ENCODE measurements at places on chromosomes 1 and 21. TPM values are rescaled to one million over a fixed set of nuclear protein-coding genes. Genes with fewer than 3 reads are reported as not detected.

- no peaks in the 10 kb centered on the region for H3K27me3 ChIP-seq
- H3K4me3 ChIP-seq, result no peak overlapping the region
- H3K27ac ChIP-seq, result no peak overlapping the region
- H3K4me1 ChIP-seq, result no peaks in the 10 kb centered on the region
Observed at GRCh38 chr1:74586253-74586897, 74.0 kb upstream of the LRRC53 start.

OPRD1 gene
- not detected for total RNA-seq

- no peaks in the 10 kb centered on the region for H3K27me3 ChIP-seq
- H3K36me3 ChIP-seq, result peaks cover 31% of the 10 kb centered on the region
- DNase-seq, result no peak
- H3K27ac ChIP-seq, result no peak overlapping the region
Observed at GRCh38 chr1:7805460-7805859, 21.4 kb downstream of the PER3 start.

DNA sequence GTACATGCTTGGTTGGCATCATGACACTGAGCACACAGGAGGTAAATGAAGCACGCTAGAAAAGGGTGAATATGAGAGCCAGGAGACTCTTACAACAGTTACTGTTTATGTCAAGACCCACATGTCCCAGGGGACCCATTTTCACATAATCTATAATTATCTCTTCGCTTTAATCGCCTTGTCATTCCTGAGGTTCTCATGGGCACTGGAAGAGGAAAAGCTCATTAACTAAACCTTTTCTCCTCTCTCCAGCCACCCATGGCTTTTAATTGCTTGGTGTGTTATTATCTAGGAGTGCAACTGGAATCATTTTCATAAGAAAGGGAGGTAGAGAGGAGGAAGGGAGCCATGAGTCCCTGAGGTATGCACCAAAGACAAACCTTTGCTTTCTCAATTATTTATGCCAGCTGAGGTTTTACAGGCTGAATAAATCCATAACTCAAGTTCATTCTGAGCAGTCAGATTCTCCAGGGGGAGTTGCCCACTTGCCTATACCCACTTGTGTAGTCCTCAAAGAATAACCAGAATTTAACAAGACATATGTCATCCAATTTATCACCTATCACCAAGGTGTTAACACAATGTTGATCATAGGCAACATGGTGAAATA, 77.4 kb downstream of the ACBD6 start:
- H3K4me1 ChIP-seq, result peaks cover 13% of the 10 kb centered on the region
- H3K36me3 ChIP-seq, result peaks cover 49% of the 10 kb centered on the region
- no peak overlapping the region for H3K27ac ChIP-seq
- no peaks in the 10 kb centered on the region for H3K27me3 ChIP-seq
- DNase-seq, result no peak

FUBP1 gene
- total RNA-seq, result 241 TPM

GRCh38 chr21:37249112-37249904, 17.8 kb downstream of the VPS26C start:
- H3K27me3 ChIP-seq, result no peaks in the 10 kb centered on the region
- H3K4me1 ChIP-seq, result peaks cover 66% of the 10 kb centered on the region
- H3K36me3 ChIP-seq, result no peaks in the 10 kb centered on the region
- DNase-seq, result no peak
- no peak overlapping the region for H3K4me3 ChIP-seq

DNA sequence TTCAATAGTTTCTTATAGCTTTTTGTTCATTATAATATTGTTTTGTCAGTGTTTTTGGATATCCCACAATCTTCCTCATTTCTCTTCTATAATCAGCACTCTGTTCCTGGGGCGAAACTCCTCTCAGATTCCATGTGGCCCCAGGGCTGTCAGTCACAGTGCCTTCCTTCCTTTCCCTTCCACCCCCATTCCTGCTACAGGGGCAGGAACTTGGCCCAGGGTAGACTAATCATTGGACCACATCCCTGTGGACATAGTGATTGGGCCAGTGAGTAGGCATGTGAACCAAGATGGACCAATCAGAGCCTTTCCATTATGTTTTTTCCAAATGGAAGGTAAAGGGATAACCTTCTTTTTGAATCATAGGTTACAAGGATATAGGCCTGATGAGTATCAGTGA, 78.3 kb downstream of the PGM1 start:
- H3K4me3 ChIP-seq, result no peak overlapping the region
- no peaks in the 10 kb centered on the region for H3K27me3 ChIP-seq
- no peaks in the 10 kb centered on the region for H3K4me1 ChIP-seq
- peaks cover 3% of the 10 kb centered on the region for H3K36me3 ChIP-seq

DNA sequence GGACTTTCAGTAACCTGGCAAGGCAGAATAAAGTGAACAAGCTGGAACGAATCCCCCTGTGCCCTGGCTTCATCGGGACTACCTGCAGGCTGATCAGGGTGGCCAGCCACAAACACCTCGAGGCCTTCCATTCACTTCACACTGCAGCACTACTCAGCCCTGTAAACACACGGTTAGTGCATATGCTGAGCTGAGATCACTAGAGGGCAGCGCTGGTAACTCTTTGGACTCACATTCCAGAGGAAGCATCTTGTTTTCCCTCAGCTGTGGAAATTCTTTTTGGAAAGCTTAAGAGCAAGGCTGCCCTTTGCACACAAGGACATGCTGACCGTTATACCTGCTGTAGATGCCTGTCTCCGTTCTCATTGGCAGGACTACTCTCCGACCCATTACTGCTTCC, 32.1 kb downstream of the PCSK9 start:
- no peaks in the 10 kb centered on the region for H3K27me3 ChIP-seq
- DNase-seq, result no peak
- H3K4me3 ChIP-seq, result no peak overlapping the region
- H3K4me1 ChIP-seq, result no peaks in the 10 kb centered on the region

DNA sequence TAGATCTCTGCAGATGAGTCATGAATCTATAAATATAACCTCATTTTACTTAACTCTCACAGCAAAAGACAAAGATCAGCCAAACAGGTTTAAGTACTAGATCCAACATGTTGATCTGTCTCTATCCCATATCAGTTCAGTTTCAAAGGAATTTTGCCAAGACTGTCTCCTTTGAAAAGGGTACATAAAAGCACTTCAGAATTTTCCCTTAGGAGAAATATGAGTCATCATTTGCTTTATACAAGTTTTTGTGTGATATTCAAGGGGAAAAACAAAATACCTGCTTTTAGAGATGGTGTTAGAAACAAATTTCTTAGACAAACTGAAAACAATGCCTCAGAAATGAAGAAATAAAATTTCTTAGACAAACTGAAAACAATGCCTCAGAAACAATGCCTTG, 73.5 kb upstream of the LRRC7 start:
- H3K27ac ChIP-seq, result no peak overlapping the region
- no peaks in the 10 kb centered on the region for H3K4me1 ChIP-seq
- H3K4me3 ChIP-seq, result no peak overlapping the region
- no peak for DNase-seq
- H3K36me3 ChIP-seq, result peaks cover 3% of the 10 kb centered on the region
- no peaks in the 10 kb centered on the region for H3K27me3 ChIP-seq

- no peak overlapping the region for H3K27ac ChIP-seq
- H3K36me3 ChIP-seq, result no peaks in the 10 kb centered on the region
- no peak for DNase-seq
- H3K4me3 ChIP-seq, result no peak overlapping the region
Observed at GRCh38 chr1:213303286-213303685, 252.2 kb downstream of the RPS6KC1 start.
